HepG2 (cell line): ENCODE measurements at places on chromosomes 3 and 15. TPM values are rescaled to one million over a fixed set of nuclear protein-coding genes. Genes with fewer than 3 reads are reported as not detected.

The MITF gene
- 0.14 and 0.38 TPM in 2 replicates for total RNA-seq

The ATG7 gene
- 22.1 and 31.4 TPM in 2 replicates for total RNA-seq

The KCNAB1 gene
- not detected in 2 replicates for total RNA-seq

DNA sequence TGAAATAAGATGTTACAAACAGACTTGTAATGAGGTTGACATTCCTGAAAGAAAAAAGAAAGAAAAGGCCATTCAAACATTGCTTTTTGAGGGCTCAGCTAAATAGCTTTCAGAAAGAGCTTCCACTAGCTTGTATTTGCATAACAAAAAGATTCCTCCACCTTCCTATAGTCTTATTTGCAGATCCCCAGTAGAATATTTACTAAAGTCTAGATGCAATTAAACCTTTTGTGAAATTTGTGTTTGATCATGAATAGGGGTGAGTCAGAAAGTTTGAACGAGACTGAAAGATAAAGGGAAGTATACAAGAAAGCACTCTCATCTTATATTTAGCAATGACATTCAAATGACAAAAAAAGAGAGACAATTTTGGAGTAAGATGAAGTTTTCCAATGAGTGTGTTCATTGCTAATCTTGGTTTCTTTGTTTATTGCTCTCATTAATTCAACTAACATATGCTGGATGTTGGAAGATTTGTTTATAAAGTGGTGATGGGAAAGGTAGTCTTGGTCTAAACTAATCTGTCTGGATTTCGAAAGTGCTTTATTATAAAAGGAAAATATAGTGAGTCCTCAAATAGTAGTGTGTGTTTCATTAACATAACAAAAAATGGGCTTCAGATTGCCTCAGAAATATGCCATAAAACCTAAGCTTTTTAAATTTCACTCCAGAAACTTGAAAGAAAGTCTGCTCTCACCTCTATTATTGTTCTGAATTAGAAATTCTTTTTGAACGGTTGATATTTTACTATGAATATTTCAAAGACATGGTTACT, 9.1 kb upstream of the CADPS start:
- H3K4me3 ChIP-seq = no peak overlapping the region
- DNase-seq = no peak
- H3K36me3 ChIP-seq = no peaks in the 10 kb centered on the region

GRCh38 chr3:100779480-100779879, 70.2 kb downstream of the TFG start:
- no peak overlapping the region for H3K4me3 ChIP-seq
- no peak for DNase-seq
- no peaks in the 10 kb centered on the region for H3K27me3 ChIP-seq
- H3K4me1 ChIP-seq = no peaks in the 10 kb centered on the region
- no peak overlapping the region for H3K27ac ChIP-seq
- H3K36me3 ChIP-seq = no peaks in the 10 kb centered on the region

DNA sequence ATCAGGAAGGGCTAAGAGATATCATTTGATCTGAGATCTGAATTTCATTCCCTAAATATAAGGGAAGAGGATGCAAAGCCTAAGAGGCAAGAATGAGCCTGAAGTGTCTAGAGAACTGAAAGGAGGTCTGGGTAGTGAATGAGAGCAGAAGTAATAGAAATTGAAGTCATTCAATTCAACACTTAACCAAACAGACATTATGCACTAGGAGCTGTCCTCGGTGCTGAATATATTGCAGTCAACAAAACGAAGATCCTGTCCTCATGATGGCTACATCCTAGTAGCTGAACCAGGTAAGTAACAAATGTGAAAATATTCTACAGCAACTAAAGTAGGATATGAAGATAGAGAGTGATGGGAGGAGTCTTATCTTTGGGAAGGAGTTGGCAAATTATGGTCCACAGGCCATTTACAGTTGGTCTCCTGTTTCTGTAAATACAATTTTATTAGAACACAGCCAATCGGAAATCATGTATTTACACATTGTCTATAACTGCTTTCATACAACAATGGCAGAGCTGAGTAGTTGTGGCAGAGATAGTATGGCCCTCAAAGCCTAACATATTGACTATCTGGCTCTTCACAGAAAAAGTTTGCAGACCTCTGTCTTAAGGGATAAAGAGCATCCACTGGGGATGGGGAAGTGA, 192.9 kb upstream of the CADPS start:
- no peaks in the 10 kb centered on the region for H3K27me3 ChIP-seq
- no peak overlapping the region for H3K4me3 ChIP-seq
- no peaks in the 10 kb centered on the region for H3K4me1 ChIP-seq
- no peaks in the 10 kb centered on the region for H3K36me3 ChIP-seq
- peak; percentile 27 for DNase-seq
- no peak overlapping the region for H3K27ac ChIP-seq

DNA sequence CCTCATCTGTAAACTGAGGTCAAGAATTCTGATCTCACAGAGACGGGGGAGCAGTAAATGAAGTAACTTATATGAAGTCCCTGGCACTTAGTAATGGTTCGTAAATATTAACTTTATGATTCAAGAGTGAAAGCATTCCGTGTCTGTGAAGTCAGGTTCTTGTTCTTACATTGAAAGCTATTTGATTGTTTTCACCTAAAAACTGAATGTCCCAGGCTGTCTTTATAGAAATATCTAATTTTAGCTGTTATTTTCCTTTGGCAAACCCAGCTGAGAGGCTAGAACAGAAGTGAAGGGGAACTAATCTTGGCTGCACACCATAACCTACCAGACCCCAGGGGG, 84.5 kb downstream of the CHSY1 start:
- no peaks in the 10 kb centered on the region for H3K36me3 ChIP-seq
- DNase-seq = peak; percentile 31
- H3K4me1 ChIP-seq = peaks cover 31% of the 10 kb centered on the region
- no peak overlapping the region for H3K27ac ChIP-seq

DNA sequence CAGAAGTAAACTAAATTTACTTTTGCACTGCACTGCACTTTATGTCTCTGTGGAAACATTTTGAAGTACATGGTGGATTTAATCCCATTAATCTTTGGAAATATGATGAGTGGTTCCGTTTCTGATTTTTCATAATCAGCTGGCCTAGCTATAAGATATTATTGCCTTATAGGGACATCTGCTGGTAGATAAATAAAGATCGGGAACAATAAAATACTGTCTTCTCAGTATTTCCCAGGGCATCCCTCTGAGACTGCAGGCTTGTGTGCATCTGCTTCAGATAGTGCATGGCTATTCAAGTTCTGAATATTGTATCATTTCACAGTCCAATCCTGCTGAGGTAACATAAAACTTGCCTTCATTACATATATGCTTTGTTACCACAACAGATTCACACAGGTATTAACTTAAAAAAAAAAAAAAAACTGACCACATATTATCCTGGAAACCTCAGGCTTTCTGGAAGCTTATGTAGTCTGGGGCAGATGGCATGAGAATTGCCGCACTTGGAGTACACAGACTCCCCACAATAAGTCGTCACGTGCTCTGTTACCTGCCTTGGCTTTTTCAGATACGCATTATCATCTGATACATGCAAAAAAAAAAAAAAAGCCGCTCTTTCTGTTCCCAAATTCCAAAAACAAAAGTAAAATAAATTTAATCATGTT, 330.8 kb upstream of the AGTR1 start:
- no peak overlapping the region for H3K27ac ChIP-seq
- H3K4me1 ChIP-seq = no peaks in the 10 kb centered on the region
- no peaks in the 10 kb centered on the region for H3K36me3 ChIP-seq
